Caco-2 (cell line): ENCODE measurements at places on chromosomes 1 and 21.

DNA sequence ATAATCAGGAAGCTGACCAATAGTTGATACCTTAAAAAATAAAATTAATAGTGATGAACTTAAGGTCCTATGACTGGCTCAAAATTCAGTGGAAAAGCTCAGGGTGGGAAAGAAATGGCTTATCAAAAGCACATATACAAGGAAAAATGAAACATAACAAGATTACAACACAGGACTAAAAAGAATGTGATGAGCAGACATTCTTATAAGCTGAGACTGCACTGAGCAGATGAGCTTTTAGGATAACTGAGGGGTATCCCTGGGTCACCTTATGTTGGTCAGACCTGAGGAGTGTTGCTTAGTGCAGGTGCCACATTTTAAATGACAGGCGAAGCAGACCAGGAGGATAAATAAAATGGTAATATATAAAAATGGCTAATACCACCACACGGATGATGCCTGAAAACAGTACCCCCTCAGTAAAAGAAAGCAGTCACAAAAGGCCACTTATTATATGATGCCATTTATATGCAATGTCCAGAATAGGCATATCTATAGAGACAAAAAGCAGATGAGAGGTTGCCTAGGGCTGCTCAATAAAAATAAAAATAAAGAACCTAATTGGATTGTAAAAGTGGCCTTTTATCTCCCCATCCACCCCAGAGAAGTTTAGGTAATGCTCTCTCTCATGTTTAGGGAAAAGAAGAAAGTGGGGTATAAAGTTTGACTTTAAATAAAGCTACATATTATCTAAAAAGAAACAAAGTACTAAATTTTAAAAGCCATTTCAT is 163.9 kb downstream of the SLC45A1 start:
- DNase-seq: no peak

DNA sequence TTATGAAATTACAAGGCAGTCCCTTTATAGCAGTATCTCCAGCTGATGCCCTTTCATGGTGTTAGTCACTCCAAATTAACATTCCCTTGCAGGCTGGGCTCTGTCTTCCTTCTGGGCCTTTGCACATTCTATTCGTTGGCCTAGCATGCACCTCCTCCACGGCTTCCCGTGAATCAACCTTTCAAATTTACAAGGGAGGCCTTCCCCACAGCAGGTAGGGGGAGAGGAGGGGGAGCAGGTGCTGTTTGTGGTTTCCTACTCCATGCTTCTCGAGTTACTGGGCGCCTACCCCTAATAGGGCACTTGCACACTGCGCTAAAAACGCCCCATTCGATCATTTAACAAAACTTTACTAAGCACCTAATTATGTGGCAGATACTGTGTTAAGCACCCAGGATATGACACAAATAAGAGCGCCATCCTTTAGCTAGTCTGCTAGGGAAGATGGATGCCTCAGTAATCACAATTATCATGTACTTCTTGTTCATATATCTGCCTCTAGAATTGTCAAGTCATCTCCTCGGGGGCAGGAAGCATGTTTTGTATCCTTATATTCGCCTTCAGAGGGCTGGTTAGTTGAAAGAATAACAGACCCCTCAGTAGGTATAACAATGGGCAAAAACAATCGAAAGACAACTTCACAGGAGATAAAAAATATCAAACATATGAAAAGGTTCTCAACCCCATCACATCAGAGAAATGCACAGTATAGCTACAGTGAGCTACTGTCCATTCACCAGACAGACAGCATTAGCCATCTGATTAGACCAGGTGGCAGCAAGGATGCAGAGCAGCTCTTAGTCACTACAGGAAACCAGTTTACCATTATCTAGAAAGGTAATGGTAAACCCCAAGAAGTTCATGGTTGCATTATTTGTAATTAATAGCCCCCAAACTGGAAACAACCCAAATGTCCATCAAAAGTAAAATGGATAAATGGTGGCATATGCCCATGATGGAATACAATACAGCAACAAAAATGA is 1.7 kb upstream of the ADAR start:
- DNase-seq: no peak

- DNase-seq: peak; percentile 92
Observed at GRCh38 chr1:39901714-39902459, at the start of gene MYCL. Gene MYCL (minus strand): TSS chr1:39901917. CDS start chr1:39901434, 483 bp downstream.

DNA sequence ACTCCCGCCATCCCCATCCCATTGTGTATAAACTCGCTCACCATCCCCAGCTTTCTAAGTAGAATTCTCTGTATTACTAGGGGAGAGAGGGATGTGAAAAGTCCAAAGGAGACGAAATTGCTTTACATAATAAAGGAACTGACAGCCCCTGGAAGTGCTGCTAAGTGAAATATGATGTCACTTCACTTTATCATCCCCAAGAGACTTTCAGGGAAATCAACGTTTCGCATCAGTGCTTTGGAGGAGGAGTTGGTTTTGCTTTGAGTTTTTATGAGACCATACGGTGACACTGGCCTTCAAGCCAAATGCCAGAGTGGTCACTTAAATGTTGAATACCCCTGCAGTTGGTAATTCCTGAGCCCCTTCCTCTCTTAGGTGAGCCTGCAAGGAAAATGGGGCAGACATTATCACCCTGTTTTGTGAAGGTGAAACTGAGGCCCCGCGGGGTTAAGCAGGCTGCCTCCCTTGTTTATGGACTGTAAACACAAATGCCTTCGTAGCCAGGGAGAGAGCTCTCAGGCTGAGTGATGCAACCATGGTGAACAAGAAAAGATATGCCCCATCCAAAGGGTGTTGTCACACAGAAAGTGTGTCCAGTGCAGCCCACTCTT is 58.4 kb upstream of the KAZN start:
- no peak for DNase-seq

DNA sequence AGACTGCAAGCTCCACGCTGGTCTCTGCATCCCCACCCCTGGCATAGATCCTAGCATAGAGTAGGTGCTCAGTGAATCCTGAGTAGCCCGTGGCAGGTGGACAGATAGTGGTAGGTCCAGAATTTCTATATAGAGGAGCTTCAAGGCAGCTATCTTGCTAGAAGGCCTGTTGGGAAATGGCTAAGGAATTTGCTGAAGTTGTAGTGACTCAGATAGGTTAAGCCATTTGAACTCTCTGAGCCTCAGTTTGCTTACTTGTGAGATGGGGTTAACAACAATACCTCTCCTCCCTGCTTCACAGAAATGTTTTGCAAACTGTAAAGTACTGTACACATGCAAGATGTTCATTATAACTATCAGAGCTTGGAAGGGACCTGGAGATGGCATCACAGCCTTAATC is 23.4 kb upstream of the EPHB2 start:
- DNase-seq: no peak

GRCh38 chr1:224683936-224684335 is 67.8 kb downstream of the CNIH3 start:
- DNase-seq: no peak

DNA sequence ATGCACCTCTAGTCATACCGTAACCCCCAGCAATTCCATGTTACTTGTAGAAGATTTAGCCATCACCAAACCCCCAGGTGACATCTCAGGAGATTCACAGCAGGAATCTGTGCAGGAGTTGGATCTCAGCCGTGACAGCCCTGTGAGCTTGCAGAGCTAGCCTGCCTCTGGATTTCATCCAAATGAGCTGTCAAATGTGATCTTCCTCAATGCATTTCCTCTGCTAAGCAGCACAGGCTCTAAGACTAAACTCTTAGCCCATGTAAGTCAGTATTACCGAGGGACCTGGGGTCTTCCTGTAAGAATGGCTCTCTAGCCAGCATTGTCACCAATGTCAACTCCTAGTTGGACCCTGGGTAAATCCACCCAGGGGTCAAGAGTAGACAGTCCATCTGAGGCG is 41.7 kb downstream of the UMODL1 start:
- DNase-seq: no peak

- DNase-seq: no peak
Observed at GRCh38 chr1:101587741-101588140, 350.9 kb downstream of the S1PR1 start.

DNA sequence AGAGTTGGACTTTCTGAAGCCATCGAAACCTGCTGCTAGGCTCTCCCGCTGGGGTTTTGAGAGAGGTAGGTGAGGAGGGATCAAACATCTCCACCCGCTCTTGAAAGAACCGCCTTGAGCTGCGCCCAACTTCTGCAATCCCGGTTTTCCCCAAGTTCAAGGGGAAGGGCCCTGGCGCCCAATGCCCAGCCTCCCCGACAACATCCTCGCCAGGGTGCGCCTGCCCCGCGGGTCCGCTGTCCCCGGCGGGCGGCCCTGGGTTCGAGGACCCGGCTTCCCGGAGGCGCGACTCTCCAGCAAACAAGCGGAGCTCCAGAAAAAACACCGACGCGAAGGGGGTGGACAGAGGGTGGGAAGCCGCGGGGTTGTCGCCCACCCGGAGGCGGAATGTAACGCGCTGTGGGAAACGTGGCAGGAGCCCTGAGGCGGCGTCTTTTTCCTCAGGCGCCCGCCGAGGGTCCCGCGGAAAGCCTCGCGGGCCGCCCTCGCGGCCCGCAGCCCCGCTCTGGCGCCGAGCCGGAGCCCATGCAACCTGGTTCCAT is 607 bp downstream of the BTG3 start:
- peak; percentile 33 for DNase-seq

GRCh38 chr1:216523449-216524190 is 100.4 kb upstream of the USH2A start:
- DNase-seq: no peak

GRCh38 chr1:84757301-84757700 is 67.0 kb upstream of the SSX2IP start:
- DNase-seq: no peak

GRCh38 chr1:172286629-172287076 is 133.8 kb upstream of the C1orf105 start:
- DNase-seq: no peak

GRCh38 chr21:26140926-26141325 is 29.6 kb downstream of the APP start:
- no peak for DNase-seq

GRCh38 chr1:55214934-55215193 is 300 bp downstream of the USP24 start:
- DNase-seq: peak; percentile 54

- DNase-seq: no peak
Observed at GRCh38 chr1:118881751-118882150, 106.4 kb downstream of the TBX15 start.
